GM13976 (cell line): ENCODE measurements at places on chromosomes 1 and 21.

GRCh38 chr1:21344098-21344749 is 54.0 kb upstream of the ECE1 start:
- no peak for DNase-seq

GRCh38 chr1:15863156-15863901 is 15.8 kb downstream of the SPEN start:
- no peak for DNase-seq

DNA sequence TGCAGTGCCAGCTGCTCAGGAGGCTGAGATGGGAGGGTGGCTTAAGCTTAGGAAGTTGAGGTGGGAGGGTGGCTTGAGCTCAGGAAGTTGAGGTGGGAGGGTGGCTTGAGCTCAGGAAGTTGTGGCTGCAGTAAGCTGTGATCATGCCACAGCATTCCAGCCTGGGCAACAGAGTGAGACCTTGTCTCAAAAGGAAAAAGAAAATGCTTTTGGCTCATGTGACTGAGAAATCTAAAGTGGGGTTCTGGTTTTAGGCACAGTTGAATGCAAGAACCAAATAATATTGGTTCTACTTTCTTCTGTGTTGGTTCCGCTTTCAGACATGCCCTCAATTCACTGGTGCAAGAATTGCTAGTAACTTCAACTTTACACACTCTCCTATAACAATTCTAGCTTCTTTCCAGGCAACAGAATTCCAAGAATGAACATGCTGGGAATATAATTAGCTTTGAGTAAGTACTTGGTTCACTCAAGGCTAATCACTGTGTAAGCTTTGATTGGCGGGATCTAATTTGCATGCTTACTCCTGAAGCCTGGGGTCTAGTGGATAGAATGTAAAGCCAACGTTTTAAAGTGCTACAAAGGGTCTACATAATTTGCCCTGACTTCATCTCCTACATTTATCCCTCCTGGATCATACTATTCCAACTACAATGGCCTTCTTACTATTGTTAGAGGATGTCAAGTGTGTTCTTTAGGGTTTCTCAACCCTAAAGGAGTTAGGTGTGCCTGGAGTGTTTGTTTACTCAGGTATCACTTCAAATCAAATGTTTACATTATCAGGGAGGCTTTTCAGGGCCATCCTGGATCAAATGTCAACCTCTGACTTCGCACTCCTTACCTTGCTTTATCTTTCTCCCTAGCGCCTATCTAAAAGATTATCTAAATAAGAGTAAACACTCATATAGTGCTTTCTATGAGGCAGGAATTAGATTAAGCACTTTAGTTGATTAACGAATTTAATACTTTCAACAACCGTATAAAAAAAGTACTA is 115.1 kb downstream of the SLC16A1 start:
- DNase-seq, result no peak

DNA sequence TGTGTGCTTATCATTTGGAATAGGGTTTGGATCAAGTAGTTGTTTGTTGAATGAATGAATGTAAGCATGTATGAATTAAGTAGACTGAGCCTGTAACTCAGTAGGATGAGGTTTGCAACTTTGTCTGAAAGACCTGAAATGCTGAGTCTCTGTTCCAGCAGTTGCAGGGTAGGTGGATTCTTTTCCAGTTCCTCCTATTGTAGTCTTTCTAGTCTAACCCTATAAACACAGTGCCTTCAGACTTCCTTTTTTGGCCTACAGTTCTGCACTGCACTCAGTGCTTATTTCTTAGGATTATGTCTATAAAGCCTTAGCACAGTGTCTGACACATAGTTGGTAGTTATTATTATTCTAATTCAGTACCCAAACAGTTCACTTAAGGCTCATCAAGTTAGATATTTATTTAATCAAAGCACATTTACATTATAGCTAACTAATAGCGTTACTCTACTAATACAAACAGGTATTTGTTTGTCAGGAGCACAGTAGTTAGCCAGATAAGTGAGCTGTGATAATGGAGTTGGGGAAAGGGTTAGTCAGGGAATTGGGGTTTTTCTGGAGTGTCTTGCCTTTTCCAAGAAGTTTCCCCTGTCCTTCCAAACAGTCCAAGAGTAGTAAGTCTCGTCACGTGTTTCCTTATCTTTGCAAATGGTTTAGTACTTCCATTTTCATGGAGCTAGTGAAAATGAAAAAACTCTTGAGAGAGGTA is 45.0 kb downstream of the ABCD3 start:
- no peak for DNase-seq

- DNase-seq, result peak; percentile 73
Observed at GRCh38 chr1:62800825-62801306, 16.9 kb downstream of the ATG4C start.

GRCh38 chr21:45821998-45822397 is 159.6 kb upstream of the COL6A1 start:
- no peak for DNase-seq

DNA sequence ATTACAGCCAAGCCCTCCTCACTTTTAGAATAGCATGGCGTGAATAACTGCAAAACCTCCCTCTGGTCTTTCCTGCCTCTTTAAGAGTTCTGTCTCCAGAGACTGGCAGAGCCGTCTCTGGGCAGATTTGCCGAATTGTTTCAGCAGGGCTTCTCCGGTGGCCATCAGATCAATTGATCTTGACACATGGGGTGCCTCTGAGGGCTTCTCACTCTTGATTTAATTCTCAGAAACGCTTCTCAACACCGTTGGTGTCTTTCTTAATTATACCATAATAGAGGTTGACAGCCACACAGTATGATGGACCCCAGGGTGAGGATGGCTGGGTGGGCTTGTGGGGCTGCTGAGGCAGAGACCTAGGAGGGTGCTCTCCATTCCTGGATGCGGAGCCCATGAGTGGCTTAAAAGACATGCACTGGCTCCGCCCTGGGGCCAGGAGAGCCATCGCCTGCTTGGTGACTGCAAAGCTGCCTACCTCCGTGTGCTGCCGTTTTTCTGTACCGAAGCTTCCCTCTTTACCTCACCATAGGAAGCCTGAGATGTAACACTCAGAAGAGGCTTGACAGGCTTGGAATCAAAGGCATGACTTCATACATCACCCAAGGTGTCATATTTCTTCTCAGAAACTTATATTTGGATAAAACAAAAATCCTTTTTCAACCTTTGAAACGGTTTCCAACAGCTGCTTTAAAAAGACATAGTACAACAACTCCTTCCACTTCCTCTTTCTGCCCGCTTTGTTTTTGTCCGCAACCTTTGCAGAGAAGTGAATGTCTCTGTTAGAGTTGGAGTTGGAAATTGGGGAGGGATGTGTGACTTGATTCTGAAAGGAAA is 82.9 kb downstream of the GALNT2 start:
- peak; percentile 64 for DNase-seq

GRCh38 chr1:233994112-233994511 is 89.6 kb downstream of the SLC35F3 start:
- no peak for DNase-seq

GRCh38 chr1:10671090-10671489 is 125.4 kb downstream of the CASZ1 start:
- no peak for DNase-seq
